ENCODE measurements at places on chromosomes 7 and 10. TPM values are rescaled to one million over a fixed set of nuclear protein-coding genes. Genes with fewer than 3 reads are reported as not detected.

Gene NDUFB8
- polyA plus RNA-seq, result 464 TPM

GRCh38 chr7:46174196-46174580 lies 253.1 kb upstream of the IGFBP3 start:
- DNase-seq, result no peak

- DNase-seq, result peak; percentile 81
Observed at GRCh38 chr10:24360282-24361127, 151.6 kb downstream of the KIAA1217 start.

GRCh38 chr7:74401137-74401859 lies 52.4 kb upstream of the GTF2IRD1 start:
- DNase-seq, result peak; percentile 95

Gene CDC14C
- not detected for polyA plus RNA-seq

DNA sequence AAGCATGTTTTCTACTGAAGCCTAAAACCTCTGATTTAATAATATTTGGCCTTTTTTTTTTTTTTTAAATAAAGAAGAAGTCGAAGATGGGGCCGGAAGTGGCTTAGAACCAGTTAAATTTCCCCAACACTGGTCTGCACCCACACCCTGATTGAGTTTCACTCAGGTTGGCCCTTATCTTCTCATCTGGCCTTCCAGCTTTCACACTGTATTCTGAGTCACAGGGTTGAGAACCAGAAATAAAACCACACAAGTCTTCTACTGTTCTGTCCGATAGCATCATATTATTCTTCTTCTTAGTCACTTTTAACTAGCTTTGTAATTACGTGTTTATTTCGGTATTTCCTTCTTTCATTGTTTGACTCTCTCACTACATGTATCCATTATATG lies 9.9 kb downstream of the ZNF365 start:
- DNase-seq, result no peak

Gene RSPH10B2
- 0.64 TPM for polyA plus RNA-seq

DNA sequence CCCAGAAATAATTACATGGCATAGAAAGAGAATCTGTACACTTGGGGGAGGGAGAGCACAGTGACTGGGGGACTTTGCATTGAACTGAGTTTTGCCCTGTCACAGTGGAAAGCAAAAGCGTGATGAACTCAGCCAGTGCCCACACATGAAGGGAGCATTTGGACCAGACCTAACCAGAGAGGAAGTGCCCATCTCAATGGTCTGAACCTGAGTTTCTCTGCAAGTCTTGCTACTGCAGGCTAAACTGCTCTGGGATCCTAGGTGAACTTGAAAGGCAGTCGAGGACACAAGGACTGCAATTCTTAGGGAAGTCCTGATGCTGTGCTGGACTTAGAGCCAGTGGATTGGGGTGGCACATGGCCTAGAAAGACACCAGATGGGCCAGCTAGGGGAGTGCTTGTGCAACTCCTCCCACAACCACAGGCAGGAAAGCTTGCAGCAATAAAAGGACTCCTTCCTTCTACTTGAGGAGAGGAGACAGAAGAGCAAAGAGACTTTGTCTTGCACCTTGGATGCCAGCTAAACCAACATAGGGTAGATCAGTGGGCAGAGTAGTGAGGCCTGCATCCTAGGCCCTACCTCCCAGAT lies 259.0 kb downstream of the GRM8 start:
- no peak for DNase-seq

GRCh38 chr10:82409671-82410070 lies 534.7 kb downstream of the NRG3 start:
- DNase-seq, result no peak

Gene LSM5
- 469 TPM for polyA plus RNA-seq

GRCh38 chr10:22491931-22492615 lies 146.8 kb downstream of the SPAG6 start:
- no peak for DNase-seq

DNA sequence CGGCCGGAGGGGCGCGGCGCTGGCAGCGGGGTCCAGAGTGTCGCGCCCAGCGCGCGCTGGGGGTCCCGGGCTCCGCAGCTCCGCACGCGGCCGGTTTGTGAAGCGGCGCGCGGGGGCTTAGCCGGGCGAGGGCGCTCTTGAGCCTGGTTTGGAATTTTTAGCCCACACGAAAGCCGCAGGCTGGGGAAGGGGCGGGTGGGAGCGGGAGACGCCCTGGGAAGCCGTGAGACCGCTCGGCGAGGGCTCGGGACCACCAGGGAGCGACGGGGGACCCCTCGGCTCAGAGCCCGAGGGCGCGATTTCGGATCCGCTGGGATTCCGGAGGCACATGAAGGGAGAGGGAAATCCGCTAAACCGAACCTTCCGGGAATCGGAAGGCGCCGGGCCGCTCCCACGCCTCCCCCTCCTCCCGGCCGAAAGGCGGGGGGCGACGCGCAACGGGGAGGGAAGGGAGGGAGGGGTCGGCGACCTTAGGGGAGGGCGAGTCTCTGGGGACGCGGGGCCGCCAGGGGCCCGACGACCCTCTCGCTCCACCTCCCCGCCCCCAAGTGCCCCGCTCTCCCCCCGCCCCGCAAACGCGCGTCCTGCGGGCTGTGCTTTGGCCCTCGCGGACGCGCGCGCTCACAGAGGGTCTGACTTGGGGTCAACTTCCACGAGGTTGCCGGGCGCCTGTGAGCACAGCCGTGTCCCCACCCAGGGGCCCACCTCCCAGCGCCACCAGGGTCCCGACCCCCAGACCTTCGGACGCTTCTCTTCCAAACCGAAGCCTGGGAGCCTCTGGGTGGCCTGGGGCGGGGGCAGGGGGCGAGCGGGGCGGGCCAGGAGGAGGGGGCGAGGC lies 5.1 kb upstream of the ELFN1 start:
- peak; percentile 85 for DNase-seq

Gene FANK1
- polyA plus RNA-seq, result 0.37 TPM

Data from GM23338 (cell line).